Calu3 (cell line): ENCODE measurements at places on chromosomes 1 and 21.

DNA sequence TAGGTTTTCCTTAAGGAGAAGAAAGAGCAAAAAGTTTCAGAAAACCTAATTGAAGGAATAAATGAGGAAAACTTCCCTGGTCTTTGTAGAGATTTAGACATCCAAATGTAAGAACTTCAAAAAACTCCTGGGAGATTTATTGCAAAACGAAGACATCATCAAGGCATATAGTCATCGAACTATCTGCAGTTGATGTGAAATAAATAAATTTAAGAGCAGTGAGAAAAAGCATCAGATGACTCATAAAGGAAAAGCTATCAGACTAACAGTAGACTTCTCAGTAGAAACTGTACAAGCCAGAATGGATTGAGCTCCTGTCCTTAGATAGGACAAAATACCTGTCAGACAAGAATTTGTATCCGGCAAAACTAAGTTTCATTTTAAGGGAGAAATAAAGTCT is 569.4 kb upstream of the ADAMTS5 start:
- no peak for DNase-seq

GRCh38 chr1:31774495-31774894 is 10.4 kb upstream of the ADGRB2 start:
- no peak for DNase-seq

- no peak for DNase-seq
Measured at GRCh38 chr1:168134642-168135041, 2.1 kb downstream of the GPR161 start.

GRCh38 chr1:164983023-164983650 is 373.4 kb downstream of the LMX1A start:
- DNase-seq = no peak

GRCh38 chr21:45532826-45533360 is 9.3 kb downstream of the SLC19A1 start:
- DNase-seq = no peak

DNA sequence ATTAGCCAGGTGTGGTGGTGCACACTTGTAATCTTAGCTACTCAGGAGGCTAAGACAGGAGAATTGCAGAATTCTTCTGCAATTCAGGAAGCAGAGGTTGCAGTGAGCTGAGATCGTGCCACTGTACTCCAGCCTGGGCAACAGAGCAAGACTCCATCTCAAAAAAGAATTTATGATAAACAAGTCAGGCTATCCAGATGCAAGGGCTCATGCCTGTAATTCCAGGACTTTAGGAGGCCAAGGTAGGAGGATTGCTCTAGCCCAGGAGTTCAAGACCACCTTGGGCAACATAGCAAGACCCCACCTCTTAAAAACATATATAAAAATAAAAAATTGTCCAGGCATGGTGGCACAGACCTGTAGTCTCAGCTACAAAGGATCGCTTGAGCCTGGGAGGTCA is 10.5 kb upstream of the CBR3 start:
- no peak for DNase-seq

- no peak for DNase-seq
Measured at GRCh38 chr1:48853006-48853405, 76.3 kb upstream of the BEND5 start.

DNA sequence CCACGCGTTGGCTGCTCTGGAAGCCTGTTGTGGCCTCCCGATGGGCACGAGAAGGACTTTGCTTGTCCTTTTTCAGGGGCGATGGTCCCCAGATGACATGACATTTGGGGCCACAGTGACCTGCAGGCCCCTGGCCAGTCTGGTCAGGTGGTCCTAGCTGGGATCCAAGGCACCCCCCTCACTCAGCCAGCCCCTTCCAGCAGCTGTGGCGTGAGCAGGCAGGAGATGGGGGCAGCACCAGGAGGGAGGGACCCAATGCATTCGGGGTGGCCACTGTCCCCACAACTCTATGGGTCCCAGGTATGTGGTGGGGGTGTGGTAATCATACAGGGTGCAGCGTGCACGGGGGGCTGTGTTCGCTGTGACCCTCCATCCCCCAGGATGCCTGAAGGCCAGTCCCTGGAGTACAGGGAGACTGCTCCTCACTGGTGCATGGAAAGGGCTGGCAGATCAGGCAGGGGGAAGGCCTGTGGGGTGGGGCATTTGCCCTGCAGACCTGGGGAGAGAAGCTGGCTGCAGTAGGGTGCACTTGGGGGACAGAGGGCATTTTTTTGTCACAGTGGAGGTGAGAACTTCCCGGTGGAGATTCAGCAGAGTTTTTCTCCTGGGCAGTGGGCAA is 31.7 kb downstream of the WNT3A start:
- DNase-seq = no peak
